NCI-H1048 (cell line): ENCODE measurements at places on chromosomes 16 and 17.

GRCh38 chr16:26374279-26374925, 682.6 kb downstream of the HS3ST4 start:
- DNase-seq, result no peak

DNA sequence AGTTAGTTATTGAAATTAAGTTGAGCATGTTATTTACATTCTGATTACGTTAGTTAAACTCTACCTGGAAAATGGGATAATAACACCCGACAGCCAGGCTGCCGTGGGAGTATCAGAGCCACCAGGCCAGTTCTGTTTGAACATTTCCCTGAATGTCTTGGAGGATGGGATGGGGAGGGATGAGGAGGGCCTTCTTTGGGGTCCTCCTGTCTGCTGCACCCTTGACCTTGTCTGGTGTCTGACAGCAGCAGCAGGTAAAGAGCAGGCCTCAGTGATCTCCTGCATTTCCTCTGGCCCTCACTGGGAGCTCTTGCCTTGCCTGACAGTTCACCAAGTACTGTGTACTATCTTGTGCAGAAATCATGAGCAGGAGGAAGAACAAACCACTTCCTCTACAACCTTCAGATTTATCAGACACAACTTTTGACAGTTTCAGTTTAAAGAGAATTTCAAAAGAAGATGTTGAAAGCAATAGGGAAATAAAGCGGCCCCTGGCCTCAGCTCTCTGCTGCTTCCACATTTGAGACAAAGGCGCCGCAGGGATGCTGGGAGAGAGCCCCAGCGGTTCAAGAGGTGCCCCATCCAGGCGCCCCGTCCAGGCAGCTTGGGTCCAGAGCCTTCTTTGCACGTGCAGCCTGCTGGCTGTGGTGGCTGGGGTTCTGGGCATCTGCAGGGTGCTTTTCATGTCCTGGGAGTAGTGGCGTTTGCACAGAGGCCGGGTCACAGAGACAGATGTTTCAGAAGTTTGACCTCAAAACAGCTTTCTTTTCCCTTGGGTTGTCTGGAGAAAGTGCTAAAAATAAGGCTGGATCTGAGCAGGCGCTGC, 25.3 kb downstream of the CMIP start:
- no peak for DNase-seq

- no peak for DNase-seq
Measured at GRCh38 chr17:17855976-17856375, 19.2 kb upstream of the SREBF1 start.

GRCh38 chr17:82619641-82620040, 28.6 kb downstream of the WDR45B start:
- DNase-seq, result no peak

GRCh38 chr17:28484296-28484695, 10.9 kb downstream of the SLC13A2 start:
- no peak for DNase-seq

GRCh38 chr16:79169239-79169638, 431.3 kb downstream of the MAF start:
- DNase-seq, result no peak

DNA sequence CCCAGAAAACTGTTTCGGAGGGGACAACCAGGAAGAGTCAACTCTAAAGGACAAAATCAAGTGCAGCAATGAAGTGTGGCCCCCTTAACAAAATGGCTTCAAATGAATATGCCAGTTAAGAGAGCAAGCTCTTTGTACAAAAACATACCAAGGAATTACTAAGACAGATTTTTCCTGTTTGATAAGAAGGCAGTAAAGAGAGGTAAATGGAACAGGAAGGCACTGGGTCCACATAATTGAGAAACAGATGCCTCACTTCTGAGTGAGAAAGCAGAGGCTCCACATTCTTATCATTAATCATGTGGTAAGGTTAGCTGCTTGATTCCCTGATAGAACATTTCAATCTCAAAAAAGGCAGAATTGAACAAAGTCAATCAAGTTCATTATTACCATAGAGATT, 44.9 kb downstream of the MBTD1 start:
- DNase-seq, result no peak
